H1 (cell line): ENCODE measurements at places on chromosomes 3 and 15. TPM values are rescaled to one million over a fixed set of nuclear protein-coding genes. Genes with fewer than 3 reads are reported as not detected.

DNA sequence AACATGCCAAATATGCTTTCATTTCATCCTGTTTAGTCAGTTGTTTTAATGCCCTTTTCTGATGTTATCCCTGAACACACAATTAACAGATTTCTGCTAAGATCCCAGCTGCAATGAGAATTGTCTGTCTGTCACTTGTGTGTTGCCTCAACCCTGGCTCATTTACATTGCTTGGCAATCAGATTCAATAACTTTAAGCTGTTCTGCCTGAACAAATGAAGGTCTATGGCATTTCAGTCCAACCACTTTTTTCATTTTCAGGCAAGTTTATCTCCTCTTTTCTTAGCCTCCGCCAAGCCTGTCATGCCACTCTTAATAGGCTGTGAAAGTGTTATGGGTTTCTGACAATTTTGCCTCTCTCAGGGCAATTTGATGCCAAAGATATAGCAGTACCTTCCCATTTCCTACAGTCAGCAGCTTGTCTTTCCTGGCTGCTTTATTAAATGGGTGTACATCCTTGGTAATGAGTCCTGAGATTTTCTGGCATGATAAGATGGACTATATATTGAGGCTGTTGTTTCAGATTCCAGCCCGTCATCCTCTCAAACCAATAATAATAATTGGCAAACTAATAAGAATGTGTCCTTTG is 68.7 kb upstream of the ADAMTS9 start:
- DNase-seq: no peak

Gene FBN1
- polyA plus RNA-seq: 2.2 and 3.0 TPM in 2 replicates

Gene AMOTL2
- 19.0 and 33.5 TPM in 2 replicates for polyA plus RNA-seq

Gene RASGRF1
- 0.42 and 0.61 TPM in 2 replicates for polyA plus RNA-seq

- no peak for DNase-seq
Measured at GRCh38 chr15:90644526-90644925, 72.6 kb upstream of the BLM start.

Gene LDHAL6B
- polyA plus RNA-seq: not detected in 2 replicates

GRCh38 chr3:182220013-182220412 is 508.3 kb downstream of the SOX2 start:
- DNase-seq: no peak

Gene GOLGA6B
- 0.06 and 0.09 TPM in 2 replicates for polyA plus RNA-seq

GRCh38 chr3:39294446-39295183 is 14.8 kb upstream of the CX3CR1 start:
- DNase-seq: no peak

DNA sequence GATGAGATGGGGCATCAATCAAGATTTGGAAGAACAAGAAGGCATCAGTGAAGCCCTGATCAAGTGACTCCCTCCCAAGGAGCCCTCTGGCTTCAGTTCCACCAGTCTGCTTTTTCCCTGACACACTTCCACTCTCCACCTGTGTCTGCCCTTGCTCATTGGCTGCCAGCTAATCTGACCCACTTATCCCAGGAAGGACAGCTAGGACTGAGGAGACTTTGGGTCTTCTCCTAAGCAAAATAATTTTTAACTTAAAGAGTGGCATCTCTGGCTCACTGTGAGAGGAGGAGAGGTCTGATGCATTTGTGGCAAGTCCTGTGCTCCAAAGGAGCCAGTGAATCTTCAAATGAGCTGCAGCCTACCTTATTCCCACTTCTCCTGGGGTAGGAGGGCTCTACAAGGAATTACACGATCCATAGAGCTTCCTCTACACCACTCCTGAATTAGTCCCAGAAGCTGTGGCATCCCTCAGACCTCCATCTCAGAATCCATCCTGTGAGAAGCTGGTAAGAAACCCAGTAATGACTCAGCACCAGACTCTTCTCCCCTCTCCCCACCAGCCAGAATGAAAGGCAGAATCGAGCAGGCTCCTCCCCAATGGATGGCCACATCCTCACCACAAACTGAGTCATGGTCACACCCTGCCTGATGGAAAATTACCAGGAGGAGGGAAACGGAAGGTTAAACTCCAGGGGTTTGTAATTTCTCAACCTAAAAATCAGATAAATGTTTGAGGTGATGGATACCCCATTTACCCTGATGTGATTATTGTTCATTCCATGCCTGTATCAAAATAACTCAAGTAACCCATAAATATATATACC is 6.3 kb upstream of the PKM start:
- no peak for DNase-seq

DNA sequence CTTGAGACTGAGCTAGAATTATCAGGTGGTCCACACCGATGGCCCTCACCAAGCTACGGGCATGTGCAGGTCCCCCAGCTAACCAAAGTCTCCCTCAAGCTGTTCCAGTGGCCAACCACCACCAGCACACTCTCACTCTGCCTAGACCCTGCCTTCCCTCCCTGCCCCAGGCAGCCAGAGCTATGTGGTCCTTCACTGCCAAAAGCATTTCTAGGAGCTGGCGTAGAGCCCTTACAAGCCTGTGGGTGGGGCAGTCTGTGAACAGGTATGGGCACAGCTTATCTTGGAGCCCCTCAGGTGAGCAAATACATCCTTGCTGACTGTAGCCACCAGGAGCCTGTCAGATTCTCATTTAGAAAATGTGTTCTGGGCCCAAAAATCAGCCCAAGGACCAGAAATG is 159.8 kb upstream of the PPP2R3A start:
- no peak for DNase-seq

- peak; percentile 71 for DNase-seq
Measured at GRCh38 chr15:40439960-40440742, 602 bp upstream of the BAHD1 start.

- no peak for DNase-seq
Measured at GRCh38 chr3:127777921-127778656, 44.2 kb downstream of the MGLL start.

DNA sequence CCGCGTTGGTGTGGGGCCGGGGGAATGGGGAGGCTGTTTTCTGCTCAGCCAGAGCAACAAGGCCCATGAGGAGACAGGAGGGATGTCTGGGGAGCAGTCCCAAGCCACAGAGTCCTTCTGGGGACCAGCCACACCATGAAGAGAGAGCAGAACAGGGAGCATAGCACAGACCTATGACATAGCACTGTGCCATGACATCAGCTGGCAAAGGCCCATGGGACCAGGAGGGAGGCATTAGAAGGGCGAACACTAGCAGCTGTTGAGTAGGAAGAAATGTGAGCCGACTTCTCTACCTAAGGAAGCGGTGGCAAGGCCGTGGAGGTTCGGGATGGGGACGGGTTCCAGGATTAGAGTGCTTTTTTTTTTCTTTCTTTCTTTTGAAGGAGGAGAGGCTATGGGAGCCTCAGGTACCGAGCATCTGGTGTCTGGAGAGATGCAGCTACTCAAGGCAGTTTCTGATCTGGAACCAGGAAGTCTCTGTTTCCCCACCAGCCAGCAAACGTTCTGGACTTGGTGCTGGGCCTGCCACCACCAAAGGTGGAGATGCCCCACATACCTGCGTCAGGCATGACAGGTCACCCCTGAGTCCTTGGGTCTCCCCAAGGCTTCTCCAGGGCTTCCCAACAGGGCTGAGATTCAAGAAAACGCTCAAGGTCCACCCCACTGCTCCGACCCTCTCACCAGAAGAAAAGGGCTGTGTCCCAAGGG is 77.3 kb upstream of the CGNL1 start:
- DNase-seq: no peak

DNA sequence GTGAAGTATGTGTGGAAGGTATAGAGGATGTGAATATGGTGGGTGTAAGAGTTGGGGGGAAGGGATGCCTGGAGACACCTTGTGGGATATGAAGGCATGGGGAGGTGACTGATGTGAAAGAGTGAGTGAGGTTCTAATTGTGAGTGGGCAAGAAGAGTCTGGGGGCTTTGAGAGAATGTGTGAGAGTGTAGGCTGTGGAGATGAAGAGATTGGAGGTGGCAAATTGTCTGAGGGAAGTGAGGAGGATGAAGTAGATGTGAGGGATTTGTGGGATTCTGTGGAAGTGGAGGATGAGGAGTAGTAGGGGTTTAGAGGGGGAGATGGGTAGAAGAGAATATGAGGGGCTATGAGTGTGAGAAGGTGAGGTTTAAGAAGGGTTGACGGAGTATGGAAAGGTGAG is 41.6 kb downstream of the ZIC4 start:
- no peak for DNase-seq

Gene STX19
- not detected in 2 replicates for polyA plus RNA-seq

- no peak for DNase-seq
Measured at GRCh38 chr15:39468331-39468730, 112.5 kb upstream of the THBS1 start.

DNA sequence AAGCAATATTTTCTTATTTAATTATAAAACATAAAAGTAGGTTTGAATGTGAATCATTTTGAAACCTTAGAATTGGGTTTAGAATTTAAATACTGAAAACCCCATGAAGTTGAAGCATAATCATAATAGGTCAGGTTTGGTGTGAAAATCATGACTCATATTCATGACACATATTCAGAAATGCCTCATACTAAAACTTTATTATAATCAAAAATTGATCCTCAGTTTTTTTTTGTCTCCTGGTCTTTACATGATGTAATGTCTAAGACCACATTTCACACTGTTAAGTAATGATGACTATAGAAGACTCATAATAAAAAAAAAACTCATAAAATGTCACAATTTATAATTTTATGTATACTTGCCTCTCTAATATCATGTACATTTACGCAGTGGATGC is 190.4 kb downstream of the FOXP1 start:
- DNase-seq: no peak

- no peak for DNase-seq
Measured at GRCh38 chr3:184039414-184039813, 7.9 kb downstream of the HTR3D start.

Gene ALPK3
- polyA plus RNA-seq: 4.4 and 4.9 TPM in 2 replicates

- no peak for DNase-seq
Measured at GRCh38 chr3:184811663-184811998, 335 bp upstream of the VPS8 start.

Gene GNAT1
- polyA plus RNA-seq: 0.08 and 0.20 TPM in 2 replicates

Gene ZNF860
- polyA plus RNA-seq: 1.9 and 3.2 TPM in 2 replicates

DNA sequence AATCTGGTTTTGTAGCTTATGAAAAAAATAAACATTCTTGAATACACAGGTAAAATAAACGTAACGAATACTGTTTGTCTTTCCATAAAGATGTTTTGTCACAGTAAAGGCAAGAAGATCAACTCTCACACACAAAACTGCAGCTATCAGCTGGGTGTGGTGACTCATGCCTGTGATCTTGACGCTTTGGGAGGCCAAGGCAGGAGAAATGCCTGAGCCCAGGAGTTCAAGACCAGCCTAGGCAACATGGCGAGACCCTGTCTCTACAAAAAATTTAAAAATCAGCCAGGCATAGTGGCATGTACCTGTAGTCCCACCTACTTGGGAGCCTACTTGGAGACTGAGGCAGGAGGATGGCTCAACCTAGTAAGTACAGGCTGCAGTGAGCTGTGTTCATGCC is 39.6 kb downstream of the CBLB start:
- DNase-seq: no peak

Gene SLC9C1
- polyA plus RNA-seq: 0.06 and 0.15 TPM in 2 replicates

Gene SPRED1
- 4.7 and 5.5 TPM in 2 replicates for polyA plus RNA-seq

GRCh38 chr15:42384597-42384996 is 25.3 kb downstream of the CAPN3 start:
- peak; percentile 13 for DNase-seq

DNA sequence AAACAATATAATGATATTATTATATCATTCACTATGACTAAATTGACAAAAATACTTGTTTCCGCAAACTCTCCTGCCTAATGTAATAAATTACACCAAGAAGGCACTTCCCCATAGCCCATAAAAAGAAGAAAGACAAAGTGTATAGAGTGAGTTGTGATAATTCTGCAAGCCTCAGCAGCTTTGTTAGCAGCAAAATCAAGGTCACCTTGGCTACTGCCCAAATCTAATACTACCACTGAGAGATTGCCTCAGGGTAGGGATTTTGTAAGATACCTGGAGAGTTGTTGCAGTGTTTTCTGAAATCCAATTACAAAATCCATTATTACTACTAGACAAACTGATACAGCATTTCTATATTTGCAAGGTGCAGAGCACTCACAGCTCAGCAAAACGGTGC is 503.5 kb downstream of the FGF12 start:
- no peak for DNase-seq

DNA sequence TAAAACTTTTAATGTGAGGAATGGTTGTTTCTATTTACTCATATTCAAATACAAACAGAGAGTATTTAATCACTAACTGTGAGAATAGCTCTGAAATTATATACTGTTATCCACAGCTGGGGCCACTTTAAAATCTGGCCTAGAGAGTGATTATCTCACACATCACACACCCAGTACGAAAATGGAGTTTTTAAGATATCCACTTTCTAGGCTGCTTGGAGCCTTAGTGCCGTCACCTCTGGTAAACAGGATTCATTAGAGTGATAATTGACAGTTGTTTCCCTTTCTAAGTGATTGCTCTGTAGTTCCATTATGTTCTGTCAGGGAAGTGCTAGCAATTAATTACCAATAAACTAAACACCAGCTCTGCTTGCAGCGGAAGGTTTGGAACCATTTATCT is 942.4 kb downstream of the FHIT start:
- no peak for DNase-seq

- no peak for DNase-seq
Measured at GRCh38 chr3:11624161-11624560, 19.6 kb downstream of the VGLL4 start.

GRCh38 chr15:96200357-96200967 is 130.0 kb upstream of the NR2F2 start:
- no peak for DNase-seq

Gene NUP210
- 51.0 and 55.0 TPM in 2 replicates for polyA plus RNA-seq

- DNase-seq: no peak
Measured at GRCh38 chr3:143979041-143979440, 7.4 kb downstream of the DIPK2A start.
